Cardiac septum (tissue), 1 donor: ENCODE measurements at places on chromosomes 13 and 19. TPM values are rescaled to one million over a fixed set of nuclear protein-coding genes. Genes with fewer than 3 reads are reported as not detected.

GRCh38 chr13:99371956-99372355 lies 64.8 kb upstream of the GPR183 start:
- DNase-seq, result peak; percentile 58

GRCh38 chr13:33197541-33197971 lies 88.0 kb downstream of the STARD13 start:
- DNase-seq, result no peak

- DNase-seq, result no peak
Observed at GRCh38 chr13:40175639-40176038, 490.8 kb downstream of the FOXO1 start.

DNA sequence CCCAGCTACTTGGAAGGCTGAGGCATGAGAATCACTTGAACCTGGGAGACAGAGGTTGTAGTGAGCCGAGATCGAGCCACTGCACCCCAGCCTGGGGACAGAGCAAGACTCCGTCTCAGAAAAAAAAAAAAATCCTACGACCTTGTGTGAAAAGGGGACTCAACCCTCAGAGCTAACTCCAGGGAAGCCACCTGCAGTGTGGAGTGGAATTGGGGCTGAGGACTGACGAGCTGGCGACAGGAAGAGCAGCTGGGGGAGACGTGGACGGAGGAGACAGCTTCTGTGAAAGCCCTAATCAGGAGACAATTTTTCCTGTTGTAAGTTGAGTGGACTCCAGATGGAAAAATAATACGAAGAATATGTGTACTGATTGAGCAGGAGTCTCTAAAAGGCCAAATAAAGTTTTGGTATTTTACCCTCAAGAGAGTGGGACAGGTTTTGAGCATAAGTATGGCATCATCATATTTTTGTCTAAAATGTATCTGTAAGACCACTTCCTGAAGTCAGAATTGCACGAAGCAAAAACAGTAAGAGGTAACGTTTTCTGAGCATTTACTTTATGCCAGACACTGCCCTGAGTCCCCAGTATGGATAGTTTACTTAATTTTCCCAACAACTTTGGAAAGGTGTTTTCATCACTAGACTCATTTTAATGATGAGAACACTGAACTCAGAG lies 12.0 kb upstream of the LAIR1 start:
- DNase-seq, result peak; percentile 12

GRCh38 chr19:22882797-22883196 lies 50.7 kb downstream of the ZNF723 start:
- DNase-seq, result no peak

RRAS gene
- total RNA-seq, result 171 TPM

- peak; percentile 70 for DNase-seq
Observed at GRCh38 chr13:112971288-112971643, 2.3 kb downstream of the MCF2L start.

- no peak for DNase-seq
Observed at GRCh38 chr19:50327013-50327412, 2.2 kb downstream of the KCNC3 start.

DNA sequence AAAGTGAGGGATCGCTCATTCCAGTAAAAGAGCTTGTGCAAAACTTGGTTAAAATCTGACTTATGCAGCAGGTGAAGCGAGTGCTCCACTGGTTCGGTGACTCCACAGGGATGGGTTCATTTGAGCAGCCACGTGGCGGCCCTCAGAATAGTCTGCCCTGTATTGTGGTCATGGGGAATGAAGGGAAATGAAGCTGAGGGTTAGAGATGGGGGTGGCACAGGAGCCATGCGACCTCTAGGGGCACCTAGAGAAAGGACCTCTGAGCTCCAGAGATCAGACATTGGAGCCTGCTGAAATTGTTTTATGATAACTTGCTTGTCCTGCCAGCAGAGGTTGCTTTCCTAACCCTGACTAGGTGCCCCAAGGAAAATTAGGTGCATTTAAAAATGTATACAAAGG lies 26.6 kb downstream of the CBY2 start:
- no peak for DNase-seq

GRCh38 chr13:20700288-20700687 lies 3.2 kb upstream of the IL17D start:
- DNase-seq, result no peak

DNA sequence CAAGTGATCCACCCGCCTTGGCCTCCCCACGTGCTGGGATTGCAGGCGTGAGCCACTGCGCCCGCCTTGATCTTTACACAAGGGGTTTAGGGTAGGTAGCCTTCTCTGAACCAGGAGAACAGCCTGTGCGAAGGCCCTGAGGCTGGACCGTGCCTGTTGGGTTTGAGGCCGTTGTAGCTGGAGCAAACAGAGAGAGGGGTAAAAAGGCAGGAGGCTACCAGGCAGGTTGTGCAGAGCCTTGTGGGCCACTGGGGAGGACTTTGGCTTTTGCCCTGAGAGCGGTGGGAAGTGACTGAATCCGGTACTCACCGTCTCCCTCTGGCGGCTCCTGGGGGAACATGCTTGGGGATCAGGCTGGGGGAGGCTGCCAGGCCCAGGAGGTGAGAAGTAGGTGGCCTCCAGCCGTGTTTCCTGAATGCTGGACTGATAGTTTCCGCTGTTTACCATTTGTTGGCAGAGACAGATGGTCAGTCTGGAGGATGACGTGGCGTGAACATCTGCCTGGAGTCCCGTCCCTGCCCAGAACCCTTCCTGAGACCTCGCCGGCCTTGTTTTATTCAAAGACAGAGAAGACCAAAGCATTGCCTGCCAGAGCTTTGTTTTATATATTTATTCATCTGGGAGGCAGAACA lies 24.6 kb downstream of the SPC24 start:
- peak; percentile 92 for DNase-seq

DNA sequence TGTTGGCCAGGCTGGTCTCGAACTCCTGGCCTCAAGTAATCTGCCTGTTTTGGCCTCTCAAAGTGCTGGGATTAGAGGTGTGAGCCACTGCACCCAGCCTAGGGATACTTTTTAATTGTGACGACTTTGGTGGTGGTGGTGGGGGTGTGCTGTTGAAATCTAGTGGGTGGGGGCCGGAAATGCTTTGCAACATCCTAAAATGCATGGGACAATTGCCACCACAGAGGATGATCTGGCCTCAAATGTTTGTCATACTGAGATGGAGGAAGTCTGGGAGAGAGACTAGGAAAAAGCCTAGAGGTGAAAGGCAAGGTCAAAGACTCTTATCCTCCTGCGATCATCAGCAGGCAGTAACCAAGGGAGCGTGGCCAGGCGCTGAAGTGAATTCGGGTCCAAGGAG lies 1.4 kb downstream of the NWD1 start:
- no peak for DNase-seq

ZBTB7A gene
- total RNA-seq, result 29.9 TPM

- DNase-seq, result no peak
Observed at GRCh38 chr13:37608750-37609339, 10.3 kb upstream of the POSTN start.

MRPS31 gene
- 22.5 TPM for total RNA-seq

ZNF837 gene
- total RNA-seq, result 0.54 TPM

SYNGR4 gene
- not detected for total RNA-seq

ZNF66 gene
- 0.81 TPM for total RNA-seq

DNA sequence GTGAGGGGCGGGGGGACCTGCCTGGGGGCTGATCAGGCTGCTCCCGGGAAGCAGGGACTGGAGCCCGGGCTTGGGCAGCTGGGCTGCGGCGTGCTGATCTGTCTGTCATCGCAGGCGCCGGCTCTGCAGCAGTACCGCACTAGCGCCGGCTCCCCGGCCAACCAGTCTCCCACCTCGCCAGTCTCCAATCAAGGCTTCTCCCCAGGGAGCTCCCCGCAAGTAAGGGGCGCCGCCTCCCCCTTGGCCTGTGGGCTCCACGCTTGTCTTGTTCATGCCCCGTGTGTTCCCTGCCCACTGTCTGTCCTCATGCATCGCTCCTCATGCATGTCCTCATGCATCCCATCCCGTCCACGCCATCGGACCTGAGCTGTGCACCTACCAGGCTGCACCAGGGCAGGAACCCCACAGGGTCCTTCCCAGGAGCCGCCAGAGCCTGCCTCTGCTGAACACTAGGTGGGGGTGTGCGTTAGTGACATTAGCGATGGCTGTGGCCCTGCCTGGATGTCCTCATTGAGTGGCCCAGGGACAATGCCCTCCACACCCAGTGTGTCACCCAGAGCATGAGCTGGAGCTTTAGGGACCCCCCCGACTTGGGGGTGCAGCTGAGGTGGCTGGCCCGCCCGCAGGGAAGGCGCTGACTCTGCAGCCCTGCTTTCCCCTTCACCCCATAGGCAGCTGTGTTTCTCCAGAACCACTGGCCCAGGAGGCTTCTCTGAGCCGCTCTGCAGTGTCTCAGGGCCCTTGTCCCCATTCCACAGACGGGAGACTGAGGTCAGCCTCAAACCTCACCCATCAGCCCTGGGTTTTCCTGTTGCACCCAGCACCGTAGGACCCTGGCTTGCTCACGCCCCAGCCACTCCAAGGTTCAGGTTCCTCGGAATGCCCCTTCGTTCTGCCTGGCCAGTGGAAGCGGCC lies 19.5 kb downstream of the COMP start:
- no peak for DNase-seq

ODAD3 gene
- 0.43 TPM for total RNA-seq

ZFP82 gene
- total RNA-seq, result 5.7 TPM

GRCh38 chr19:359653-359925 lies 15.0 kb upstream of the MIER2 start:
- no peak for DNase-seq

- no peak for DNase-seq
Observed at GRCh38 chr19:50794074-50794875, 4.1 kb downstream of the ACP4 start.

GRCh38 chr19:9128171-9128570 lies 1.4 kb upstream of the OR7G3 start:
- DNase-seq, result no peak

DNA sequence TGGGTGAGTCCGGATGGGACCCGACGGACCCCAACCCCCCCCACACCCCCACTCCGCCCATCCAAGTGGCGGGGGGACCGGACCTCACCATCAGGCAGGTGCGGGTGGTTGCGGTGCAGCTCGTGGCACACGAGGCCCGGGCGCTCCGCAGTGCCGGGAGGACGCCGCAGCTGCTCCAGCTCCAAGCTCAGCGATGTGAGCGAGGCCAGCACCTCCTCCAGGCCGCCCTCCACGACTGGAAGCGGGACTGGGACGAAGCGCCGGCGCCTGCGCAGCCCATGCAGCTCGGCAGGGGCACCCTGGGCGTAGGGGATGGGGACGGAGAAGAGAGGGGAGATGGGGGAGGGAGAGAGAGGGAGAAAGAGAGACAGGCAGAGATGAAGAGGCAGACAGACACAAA lies 30.1 kb upstream of the OLFM2 start:
- DNase-seq, result no peak

ZNF559 gene
- 18.2 TPM for total RNA-seq
